ENCODE measurements at places on chromosomes 3 and 15. TPM values are rescaled to one million over a fixed set of nuclear protein-coding genes. Genes with fewer than 3 reads are reported as not detected.

Gene ISLR
- 142 TPM for polyA plus RNA-seq

Gene STRA6
- polyA plus RNA-seq: 0.97 TPM

Gene CPNE9
- not detected for polyA plus RNA-seq

Gene SYNPR
- not detected for polyA plus RNA-seq

Gene CLDN16
- 0.13 TPM for polyA plus RNA-seq

- no peak for DNase-seq
Measured at GRCh38 chr15:97687654-97688053, 272.8 kb upstream of the ARRDC4 start.

GRCh38 chr3:49868862-49869466 lies 742 bp downstream of the CAMKV start:
- no peak for DNase-seq

DNA sequence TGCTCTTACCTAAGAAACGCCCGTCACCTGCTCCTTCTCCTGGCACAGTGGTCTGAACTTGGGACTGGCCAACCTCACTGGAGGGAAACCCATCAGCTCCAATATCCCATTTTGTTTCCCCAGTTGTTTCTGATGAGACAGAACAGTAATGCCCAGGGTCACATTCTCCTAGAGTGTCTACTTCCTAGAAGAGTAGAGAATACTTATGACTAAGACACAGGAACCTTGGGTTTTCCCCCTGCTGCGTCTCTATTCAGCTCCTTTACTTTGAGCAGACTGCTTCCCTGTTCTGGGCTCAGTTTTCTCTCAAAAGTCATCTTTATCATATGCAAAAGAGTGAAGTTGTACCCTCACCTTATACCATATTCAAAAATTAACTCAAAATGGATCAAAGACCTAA lies 79.4 kb downstream of the POLR2M start:
- DNase-seq: no peak

GRCh38 chr3:183265157-183265642 lies 12.1 kb downstream of the B3GNT5 start:
- no peak for DNase-seq

DNA sequence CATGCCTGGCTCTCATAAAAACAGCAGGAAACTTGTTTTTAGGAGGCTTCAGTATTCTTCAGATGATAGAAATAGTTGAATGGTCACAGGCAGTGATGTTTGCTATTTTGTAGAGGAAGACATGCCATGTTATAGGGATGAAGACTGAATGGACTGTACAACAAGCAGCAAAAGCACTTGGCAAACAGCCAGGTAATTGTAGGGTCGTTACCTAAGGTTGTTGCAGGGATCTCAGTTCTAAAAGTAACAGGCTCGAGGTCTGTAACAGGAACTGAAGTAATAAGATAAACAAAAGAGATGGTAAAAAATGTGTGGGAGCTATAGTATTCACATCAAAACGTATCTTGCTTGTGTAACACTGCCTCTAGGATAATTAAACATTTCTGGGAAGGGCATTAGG lies 116.3 kb downstream of the TFG start:
- no peak for DNase-seq

GRCh38 chr3:142224482-142225072 lies 808 bp downstream of the GK5 start:
- no peak for DNase-seq

DNA sequence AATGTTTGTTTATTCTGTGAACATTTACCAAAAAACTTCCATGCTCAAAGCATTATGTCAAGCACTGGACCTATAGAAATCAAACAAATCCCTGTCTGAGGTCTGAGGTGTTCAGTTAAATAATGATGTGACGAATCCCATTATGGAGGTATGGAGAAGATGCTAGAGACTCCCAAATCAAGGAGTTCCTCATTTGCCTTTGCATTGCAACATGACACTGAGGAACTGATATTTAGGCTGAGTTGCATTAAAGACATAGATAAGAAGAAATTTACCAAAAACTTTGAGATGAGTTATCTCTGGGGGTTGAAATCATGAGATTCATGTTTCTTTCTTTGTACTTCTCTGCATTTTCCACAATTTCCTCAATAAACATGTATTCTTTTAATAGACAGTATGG lies 16.0 kb downstream of the CD200 start:
- no peak for DNase-seq

All from forelimb muscle (tissue), 1 donor.